Activated T-helper 1 cell treated with anti-CD3 and anti-CD28 coated beads, Interleukin-2, amount 50 U/mL, for 16 hours (primary cell): ENCODE measurements at places on chromosomes 12 and 14.

DNA sequence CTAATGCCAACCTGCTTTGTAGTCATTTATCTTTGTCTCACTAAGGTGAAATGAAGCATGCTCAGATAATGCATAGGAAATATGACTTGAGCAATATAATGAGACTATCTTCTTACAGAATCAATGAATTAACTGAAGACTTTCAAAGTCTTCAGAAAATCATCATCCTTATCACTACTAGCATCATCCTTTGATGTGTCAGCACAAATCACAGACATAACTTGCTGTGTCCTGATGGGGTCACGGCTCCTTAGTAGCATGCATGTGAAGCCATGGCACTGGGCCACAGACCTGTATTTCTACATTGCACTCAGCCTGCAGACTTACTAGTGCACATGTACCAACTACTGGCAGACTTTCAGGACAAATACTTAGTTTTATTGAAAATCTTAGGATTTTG lies 18.9 kb downstream of the TMEM260 start:
- DNase-seq = no peak

DNA sequence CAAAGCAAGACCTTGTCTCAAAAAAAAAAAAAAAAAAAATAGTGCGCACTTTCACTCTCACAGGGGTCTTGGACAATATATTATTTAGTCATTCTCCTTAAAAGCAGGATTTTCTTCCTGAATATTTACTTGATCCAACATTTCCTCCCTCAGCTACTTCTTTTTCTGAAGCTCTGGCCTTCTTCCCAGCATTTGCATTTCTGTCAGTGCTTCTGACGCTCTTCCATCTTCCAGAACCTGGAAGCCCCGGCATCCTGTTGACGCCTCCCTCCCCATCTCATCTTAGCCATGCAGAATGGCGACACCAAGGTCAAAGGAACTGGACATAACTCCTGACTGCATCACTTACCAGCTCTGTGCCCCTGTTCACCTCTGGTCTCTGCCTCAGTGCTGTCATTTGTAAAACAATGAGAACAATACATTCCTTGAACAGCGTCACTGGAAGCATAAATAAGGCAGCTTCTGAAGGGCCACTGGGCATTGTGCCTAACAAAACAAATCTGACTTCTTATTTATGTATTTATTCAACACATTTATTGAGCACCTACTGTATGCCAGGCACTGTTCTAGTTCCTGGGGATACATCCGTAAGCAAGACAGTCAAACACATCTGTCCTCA lies 90.9 kb upstream of the MDM1 start:
- no peak for DNase-seq

DNA sequence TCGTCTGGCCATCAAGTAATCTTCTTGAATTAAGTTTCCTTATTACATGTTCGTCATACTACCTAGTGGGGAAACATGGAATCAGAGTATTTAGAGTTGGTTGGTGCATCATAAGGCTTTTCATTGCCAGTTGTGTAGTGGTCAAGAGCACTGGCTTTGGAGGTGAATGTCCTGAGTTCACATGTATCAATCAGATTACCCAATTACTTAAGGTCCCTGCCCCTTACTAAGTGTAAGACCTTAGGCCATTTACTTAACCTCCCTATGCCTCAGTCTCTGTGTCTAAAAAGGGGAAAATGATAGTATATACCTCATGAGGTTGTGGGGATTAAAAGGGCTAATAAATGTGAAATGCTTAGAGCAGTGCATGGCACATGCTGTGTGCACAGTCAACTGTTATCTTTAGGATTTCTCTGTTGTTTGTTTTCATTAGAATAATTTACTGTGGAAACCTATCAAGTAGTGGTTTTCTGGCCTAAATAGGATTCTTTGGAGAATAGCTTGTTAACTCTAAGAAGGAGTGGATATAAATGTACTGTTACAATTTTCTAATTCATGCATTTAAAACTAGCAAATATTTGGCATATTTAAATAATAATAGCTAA lies 27.0 kb downstream of the MSRB3 start:
- DNase-seq = no peak

GRCh38 chr14:63611078-63611477 lies 30.6 kb downstream of the WDR89 start:
- no peak for DNase-seq

GRCh38 chr14:57071639-57072038 lies 197.1 kb downstream of the EXOC5 start:
- DNase-seq = no peak

GRCh38 chr12:42568952-42569915 lies 20.3 kb downstream of the PRICKLE1 start:
- DNase-seq = no peak

- no peak for DNase-seq
Measured at GRCh38 chr12:115467531-115467930, 783.6 kb upstream of the TBX3 start.

GRCh38 chr12:45974883-45975282 lies 15.5 kb downstream of the SCAF11 start:
- no peak for DNase-seq

- no peak for DNase-seq
Measured at GRCh38 chr14:53285821-53286220, 132.7 kb upstream of the DDHD1 start.

DNA sequence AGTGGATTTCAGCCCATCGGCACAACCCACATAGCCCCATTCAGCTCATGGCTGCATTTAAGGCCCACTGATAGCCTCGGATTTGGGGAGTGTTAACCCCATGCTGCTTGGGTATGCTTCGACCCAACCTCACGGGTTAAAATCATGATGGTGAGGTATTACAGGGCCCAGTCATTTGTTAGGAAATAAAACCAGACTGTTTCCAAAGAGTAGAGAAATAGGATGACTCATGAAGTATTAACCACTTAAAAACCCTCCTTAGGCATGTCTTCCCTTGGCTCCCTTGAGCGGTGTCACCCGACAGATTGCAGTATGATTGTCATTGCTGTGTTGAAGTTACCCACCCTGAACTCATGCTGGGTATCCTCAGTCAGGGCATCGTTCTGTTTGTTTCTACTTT lies 289.1 kb downstream of the CACNA1C start:
- no peak for DNase-seq

- no peak for DNase-seq
Measured at GRCh38 chr12:4196805-4197420, 76.6 kb upstream of the CCND2 start.

- no peak for DNase-seq
Measured at GRCh38 chr14:60925286-60925685, 55.6 kb downstream of the TRMT5 start.

DNA sequence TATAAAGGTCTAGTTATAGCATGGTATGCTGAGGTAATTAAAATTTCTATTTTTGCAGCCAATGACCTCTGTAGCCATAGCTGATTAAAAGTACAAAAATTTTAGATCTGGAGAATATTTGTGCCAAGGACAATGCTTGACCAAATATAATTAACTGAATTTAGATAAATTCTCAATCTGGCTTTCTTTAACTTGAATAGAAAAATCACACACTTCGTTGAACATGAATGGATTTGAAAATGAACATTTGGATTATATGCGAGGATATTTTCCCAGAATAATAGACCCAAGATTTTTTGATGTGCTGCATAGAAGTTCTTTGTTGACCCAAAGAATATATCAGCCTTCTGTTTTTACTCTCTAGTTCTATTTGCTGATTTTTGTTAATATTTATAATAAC lies 38.4 kb upstream of the G2E3 start:
- no peak for DNase-seq

- DNase-seq = no peak
Measured at GRCh38 chr14:42950363-42950762, 1343.7 kb downstream of the LRFN5 start.

- DNase-seq = no peak
Measured at GRCh38 chr12:52119398-52120254, 40.1 kb downstream of the SMIM41 start.

DNA sequence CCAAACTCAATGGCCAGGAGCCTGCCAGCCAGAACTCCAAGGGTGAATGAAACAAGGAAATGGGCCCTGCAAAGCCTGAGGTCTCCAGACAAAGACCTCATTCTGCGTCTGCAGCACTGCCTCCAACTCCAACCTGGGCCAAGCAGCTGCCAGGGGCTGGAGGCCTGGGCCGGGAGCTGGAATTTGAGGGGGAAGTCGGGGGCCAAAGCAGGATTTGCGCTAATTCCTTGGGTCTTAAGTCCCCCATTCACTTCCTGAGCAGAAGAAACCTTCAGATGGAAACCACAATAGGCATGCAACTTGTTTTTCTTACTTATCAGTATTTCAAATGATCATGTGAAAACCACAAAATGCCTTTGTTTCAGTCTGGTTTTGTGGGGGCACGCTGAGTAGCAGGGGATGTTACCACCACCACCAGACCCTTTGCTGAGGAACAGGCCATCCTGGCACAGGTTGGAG lies 23.0 kb upstream of the TC2N start:
- DNase-seq = no peak

- DNase-seq = no peak
Measured at GRCh38 chr14:104144453-104144790, 6.0 kb downstream of the KIF26A start.

- DNase-seq = no peak
Measured at GRCh38 chr12:105091476-105092206, 7.4 kb upstream of the ALDH1L2 start.

DNA sequence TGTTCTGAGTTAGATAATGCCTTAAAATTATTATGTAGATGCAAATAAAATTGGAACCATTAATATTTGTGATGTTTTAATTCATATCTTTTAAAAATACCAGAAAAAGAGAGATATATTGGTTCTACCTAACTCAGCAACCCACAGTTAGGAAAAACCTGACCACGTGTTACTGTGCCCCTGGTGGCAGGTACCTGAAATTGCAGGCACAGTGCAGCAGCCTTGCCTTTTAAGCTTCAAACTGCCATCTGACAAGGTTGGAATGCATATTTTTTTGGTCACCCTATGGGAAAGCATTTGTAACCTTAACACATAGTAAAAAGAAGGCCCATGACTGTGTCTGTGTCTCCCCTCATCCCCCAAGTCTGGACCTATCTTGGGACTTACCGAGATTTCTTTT lies 109.4 kb upstream of the NOS1 start:
- no peak for DNase-seq

GRCh38 chr12:47725893-47726292 lies 603 bp upstream of the ENDOU start:
- no peak for DNase-seq

DNA sequence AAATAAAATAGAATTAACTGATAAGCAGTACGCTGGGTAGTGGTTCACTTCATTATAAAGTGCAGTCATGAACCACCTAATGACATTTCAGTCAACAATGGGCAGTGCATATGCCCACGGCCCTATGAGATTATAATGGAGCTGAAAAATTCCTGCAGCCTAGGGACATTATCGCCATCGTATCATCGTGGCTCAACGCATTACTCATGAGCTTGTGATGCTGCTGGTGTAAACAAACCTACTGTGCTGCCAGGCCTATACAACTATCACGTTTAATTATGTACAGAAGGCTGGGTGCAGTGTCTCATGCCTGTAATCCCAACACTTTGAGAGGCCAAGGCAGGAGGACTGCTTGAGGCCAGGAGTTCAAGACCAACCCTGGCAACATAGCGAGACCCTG lies 62.3 kb upstream of the TMEM263 start:
- DNase-seq = no peak

DNA sequence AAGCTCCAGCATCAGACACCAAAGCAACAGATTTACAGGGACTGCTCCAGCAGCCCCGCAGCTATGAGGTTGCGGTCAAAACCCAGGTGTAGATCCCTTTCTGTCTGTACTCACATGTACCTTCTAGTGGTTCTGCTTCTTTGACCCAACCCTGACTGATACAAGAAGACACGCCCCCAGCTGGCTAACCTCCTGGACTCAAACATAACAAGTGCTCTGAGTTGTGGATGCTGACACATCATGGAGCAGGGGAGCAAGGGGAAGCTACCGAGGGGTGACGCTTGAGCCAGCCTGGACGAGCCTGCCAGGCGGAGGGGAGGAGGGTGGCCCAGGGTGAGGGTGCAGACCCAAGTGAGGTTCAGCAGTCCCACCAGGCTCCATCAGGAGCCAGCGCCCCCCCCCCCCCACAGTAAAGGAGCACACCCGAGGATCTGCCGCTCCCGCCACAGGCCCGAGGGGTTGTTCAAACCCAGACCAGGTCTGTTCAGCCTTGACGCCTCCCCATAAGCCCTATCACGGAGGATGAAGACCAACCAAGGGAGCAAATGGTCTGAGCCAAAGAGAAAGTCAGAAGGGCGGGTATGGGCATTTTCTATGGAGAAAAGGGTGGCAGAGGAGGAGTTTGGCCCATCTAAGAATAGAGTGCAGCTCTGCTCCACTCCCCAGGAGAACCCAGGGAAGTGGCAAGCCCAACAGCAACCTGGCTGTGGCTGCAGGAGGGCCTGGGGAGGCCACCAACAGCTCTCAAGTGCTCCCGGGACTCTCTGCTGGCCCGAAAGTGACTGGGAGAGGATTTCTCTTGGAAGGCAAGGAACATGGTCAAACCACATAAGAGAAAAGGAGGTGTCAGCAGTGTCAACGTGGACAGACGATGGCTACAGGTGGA lies 229.4 kb downstream of the BCL11B start:
- no peak for DNase-seq

DNA sequence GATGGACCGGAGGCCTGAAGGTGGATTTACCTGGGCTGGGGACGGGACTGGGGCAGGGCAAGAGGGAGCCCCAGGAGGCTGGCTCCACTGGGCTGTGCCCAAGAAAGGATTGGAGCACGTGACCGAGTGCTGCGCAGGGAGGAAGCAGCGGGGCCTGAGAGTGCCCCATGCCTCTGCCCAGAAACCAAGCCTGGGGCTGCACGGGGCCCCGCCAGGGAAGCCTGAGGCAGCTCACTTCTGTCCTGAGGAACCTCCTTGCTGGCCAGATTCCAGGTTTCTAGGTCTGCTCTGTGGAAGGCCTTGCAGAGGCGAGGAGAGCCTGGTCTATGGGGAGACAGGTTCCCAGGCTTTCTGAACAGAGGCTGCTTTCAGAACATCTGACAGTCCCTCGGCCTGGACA lies 10.4 kb downstream of the NGB start:
- no peak for DNase-seq

DNA sequence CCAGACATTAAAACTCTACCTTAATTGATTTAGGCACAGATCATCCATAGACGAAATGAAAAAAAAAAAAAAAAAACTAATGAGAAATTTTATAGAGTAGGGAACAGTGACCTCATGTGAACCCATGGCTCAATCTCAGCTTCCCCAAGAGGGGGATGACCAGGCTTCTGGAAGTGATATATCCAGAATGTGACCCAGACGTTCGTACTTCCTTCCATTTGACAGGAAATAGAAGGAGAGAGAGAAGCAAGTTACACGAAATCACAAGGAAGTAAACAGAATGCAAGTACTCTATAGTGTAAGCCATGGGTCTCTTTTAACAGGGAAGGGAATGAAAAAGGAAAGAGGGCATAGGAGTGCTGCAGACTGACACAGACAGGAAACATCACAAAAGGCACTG lies 10.1 kb downstream of the FOXN3 start:
- no peak for DNase-seq
